ENCODE measurements at places on chromosomes 7 and 10. TPM values are rescaled to one million over a fixed set of nuclear protein-coding genes. Genes with fewer than 3 reads are reported as not detected.

- no peaks in the 10 kb centered on the region for H3K27me3 ChIP-seq
- no peaks in the 10 kb centered on the region for H3K4me1 ChIP-seq
- no peak for DNase-seq
These were observed 31.3 kb downstream of the LAMB1 start for GRCh38 chr7:107971613-107972012.

- peaks cover 6% of the 10 kb centered on the region for H3K4me1 ChIP-seq
- no peaks in the 10 kb centered on the region for H3K36me3 ChIP-seq
- H3K27me3 ChIP-seq = no peaks in the 10 kb centered on the region
- no peak overlapping the region for H3K27ac ChIP-seq
- peak overlapping the region; percentile 96 for H3K4me3 ChIP-seq
These were observed 1.5 kb downstream of the DOCK4 start for GRCh38 chr7:112204499-112205342.

GRCh38 chr7:152856351-152856750 lies 96.8 kb downstream of the ACTR3B start:
- no peak overlapping the region for H3K27ac ChIP-seq
- no peak overlapping the region for H3K4me3 ChIP-seq
- DNase-seq = peak; percentile 23

DNA sequence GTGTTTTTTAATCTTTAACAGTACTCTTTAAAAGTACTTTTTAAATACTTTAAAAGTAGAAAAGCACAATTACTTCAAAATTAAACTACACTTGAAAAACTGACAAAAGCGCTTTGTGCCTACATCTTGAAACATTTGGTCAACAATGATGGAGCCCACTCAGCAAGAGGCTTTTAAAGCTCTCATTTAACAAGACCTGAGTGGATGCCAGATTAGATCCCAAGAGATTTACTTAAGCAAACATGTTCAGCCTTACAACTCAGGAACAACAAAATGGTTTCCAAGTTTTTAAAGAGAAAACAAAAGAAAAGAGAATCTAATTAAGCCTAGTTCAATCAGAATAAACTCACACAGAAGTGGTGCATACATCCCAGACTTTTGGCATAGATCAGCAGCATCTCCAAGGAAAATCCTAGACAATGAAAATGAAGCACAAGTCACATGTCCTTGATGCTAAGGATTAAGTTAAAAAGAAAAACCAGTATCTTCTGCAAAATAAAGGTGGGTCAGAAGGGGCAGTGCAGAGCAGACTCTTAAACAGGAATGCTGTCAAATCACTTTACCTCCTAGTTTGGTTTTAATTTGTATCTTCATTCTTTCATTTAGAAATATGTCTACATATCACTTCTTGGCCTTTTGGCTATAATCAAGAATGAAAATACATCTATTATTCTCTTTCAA lies 26.2 kb downstream of the HIBADH start:
- no peaks in the 10 kb centered on the region for H3K4me1 ChIP-seq
- no peaks in the 10 kb centered on the region for H3K36me3 ChIP-seq
- no peak overlapping the region for H3K4me3 ChIP-seq
- H3K27me3 ChIP-seq = no peaks in the 10 kb centered on the region
- no peak overlapping the region for H3K27ac ChIP-seq
- no peak for DNase-seq

GRCh38 chr10:10130686-10131085 lies 887.0 kb upstream of the CELF2 start:
- no peak for DNase-seq
- no peak overlapping the region for H3K4me3 ChIP-seq
- H3K27me3 ChIP-seq = no peaks in the 10 kb centered on the region
- H3K4me1 ChIP-seq = no peaks in the 10 kb centered on the region

DNA sequence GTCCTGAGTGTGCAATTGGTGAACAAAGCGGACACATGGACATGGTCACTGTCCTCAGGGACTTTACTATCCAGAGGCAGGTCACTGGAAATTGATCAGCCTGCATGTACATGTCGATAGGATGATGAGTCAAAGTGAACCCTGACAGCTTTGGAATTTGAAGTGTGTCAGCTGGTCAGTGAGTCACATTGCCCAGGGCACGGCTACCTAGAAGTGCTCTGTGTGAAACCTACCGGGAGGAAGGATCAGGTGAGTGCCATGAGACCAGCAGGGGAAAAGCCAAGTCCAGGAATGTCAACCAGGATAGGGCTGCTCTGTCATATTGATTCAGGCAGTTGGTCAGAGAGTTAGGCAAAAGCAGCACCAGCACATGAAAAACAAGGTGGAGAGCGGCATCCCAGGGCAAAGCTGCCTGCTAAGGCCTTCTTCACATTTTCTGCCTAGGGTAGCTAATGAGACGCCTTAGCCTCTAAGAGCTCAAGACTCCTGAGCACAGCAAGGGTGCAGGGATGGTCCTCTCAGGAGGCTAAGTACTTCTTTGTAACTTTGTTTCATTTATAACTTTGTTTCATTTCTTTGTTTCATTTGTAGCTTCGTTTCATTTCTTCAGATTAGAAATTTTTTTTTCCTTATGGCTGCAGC lies 19.4 kb upstream of the PDCD4 start:
- no peaks in the 10 kb centered on the region for H3K36me3 ChIP-seq
- no peak overlapping the region for H3K27ac ChIP-seq
- H3K4me3 ChIP-seq = no peak overlapping the region
- H3K4me1 ChIP-seq = no peaks in the 10 kb centered on the region

HSPB1 gene
- total RNA-seq = 194 TPM

TEX36 gene
- total RNA-seq = not detected

SSC4D gene
- 11.8 TPM for total RNA-seq
